SW 1271 (cell line): ENCODE measurements at places on chromosomes 5 and 9.

DNA sequence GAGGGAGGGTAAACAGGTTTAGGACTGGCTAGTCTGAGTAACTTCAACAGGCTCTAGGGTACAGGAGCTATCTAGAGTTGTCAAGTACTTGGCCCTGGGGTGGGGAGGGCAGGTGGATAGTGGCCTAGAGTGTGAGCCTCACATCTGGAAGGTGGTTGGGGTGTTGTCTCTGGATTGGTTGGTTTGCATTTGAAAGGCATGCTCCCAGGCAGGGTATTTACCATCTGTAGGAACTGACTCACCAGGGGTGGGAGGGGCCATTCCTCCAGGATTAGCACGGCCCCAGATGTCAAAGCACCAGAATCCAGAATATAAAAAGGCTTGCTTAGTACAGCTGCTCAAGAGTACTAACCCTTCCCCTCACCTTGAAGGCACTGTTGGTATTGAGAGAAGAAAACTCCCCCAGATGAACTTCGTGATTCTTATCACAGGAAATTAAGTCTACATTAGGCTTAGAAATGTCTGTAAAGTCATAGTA lies 193.3 kb downstream of the NTRK2 start:
- DNase-seq: no peak

GRCh38 chr5:54457094-54457862 lies 1.8 kb downstream of the HSPB3 start:
- no peak for DNase-seq

DNA sequence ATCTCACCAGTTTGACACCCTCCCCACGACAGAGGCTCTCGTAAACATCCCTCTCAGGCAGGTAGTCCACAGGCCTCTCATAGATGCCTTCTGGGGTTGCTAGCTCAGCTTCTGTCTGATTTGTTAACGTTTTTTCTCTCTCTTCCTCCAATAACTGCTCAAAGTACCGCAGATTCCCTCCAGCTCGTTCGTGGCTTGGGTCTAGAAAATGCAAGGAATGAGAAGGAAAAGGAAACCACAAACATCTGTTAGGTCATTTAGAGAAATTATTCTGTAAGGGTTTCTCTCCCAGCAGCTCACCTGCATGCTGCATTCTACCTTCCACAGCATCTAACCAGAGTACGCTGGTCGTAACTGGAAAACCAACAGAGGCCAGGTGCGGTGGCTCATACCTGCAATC lies 18.5 kb downstream of the P4HA2 start:
- no peak for DNase-seq

- DNase-seq: no peak
Observed at GRCh38 chr5:161302559-161302958, 244.0 kb downstream of the GABRB2 start.

DNA sequence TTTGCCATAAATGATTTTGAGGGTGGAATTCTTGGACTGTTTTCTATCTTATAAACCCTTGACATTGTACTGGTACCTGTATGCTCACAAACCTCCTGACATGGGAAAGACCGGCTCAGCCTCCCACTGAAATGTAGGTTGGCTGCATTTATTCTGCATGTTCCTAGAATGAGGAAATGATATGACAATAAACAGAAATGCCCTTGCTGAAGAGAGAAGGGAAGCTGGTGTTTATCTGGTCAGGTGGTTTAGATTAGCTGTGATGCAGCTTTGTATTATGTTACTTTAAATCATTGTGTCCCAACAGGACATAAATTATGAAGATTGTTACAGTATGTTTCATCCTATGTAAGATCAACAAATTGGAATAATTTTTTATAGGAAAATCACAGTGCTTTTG lies 23.1 kb upstream of the CATSPER3 start:
- no peak for DNase-seq

GRCh38 chr5:105956456-105957196 lies 1714.1 kb downstream of the EFNA5 start:
- no peak for DNase-seq

- no peak for DNase-seq
Observed at GRCh38 chr5:34847056-34847455, 8.1 kb downstream of the TTC23L start.

GRCh38 chr5:146817973-146818372 lies 60.6 kb downstream of the PPP2R2B start:
- DNase-seq: no peak

DNA sequence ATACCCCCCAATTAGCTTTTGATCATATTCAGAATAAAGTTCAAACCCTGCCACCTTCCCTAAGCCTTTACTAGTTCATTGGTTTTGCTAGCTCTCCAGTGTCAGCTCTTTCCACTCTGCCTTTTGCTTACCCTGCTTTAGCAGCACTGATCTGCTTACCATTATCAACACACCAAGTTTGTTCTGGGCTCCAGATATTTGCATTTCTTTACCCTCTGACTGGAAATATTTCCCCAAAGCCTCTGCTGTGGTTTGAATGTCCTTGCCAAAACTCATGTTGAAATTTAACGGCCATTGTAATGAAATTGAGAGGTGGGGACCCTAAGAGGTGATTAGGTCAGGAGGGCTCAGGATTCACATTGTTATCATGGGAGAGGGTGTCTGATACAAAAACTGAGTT lies 99.5 kb downstream of the GCNT1 start:
- DNase-seq: no peak

- DNase-seq: no peak
Observed at GRCh38 chr5:133257977-133258376, 206.2 kb downstream of the HSPA4 start.

DNA sequence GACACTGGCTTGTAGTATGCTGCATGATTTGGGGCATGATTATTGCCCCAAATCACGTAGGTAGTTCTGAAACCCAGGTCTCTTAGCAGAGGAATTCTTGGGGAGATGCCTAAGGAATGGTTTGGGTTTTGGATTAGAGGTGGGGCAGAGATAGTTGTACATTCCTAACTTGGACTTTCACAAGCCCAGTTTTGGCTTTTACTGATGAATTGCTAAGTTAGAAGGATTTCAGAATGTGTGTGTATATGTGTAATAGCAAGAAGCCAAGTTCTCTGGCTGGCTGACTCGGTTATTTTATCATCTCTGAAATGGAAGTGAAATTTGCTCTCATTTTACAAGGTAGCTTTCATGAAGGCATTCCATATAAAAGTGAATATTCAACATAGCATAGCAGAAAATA lies 23.8 kb upstream of the ZNF131 start:
- DNase-seq: no peak

- DNase-seq: no peak
Observed at GRCh38 chr9:133594310-133594709, 14.9 kb downstream of the FAM163B start.

DNA sequence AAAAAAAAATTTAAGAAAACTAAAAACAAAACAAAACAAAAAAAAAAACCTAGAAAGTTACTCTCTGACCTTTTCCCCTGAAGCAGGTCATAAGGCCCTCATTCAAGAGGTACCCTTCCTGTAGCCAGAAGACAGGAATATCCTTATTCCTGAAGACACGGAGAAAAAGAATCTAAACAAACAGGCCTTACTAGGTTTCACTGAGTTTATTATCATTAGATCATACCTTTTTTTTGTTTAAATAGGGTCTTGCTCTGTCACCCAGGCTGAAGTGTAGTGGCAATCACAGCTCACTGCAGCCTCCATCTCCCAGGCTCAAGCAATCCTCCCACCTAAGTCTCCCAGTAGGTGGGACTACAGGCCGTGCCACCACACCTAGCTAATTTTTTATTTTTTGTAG lies 11.7 kb upstream of the CDKN2AIPNL start:
- no peak for DNase-seq

- no peak for DNase-seq
Observed at GRCh38 chr5:177426566-177427210, at the start of gene GRK6. Gene GRK6, plus strand, starts transcription at chr5:177426676. Its CDS starts 170 bp downstream, at chr5:177426846.

GRCh38 chr5:130796032-130796431 lies 369.0 kb downstream of the HINT1 start:
- DNase-seq: no peak

GRCh38 chr5:40873286-40873880 lies 32.2 kb downstream of the CARD6 start:
- no peak for DNase-seq

GRCh38 chr5:55864606-55865541 lies 13.7 kb downstream of the IL31RA start:
- no peak for DNase-seq

DNA sequence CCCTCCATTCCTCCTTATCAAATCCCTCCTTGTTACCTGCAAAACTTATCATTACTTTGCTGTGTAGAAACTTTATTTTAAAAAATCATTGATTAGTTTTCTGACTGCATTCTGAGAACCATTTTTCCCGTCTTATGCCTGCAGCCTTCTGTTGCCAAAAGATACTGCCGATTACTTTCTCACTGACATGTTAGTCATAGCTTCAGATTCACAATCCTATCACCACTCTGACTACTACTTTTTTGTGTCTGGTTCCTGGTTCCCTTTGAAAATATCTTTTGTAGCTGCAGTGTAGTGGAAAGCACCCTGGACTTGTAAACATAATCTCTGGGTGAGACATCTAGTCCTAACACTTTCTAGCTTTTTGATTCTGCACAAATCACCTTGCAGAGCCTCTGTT lies 71.7 kb downstream of the NR2F1 start:
- no peak for DNase-seq

- no peak for DNase-seq
Observed at GRCh38 chr5:168656633-168657032, 77.5 kb upstream of the PANK3 start.

DNA sequence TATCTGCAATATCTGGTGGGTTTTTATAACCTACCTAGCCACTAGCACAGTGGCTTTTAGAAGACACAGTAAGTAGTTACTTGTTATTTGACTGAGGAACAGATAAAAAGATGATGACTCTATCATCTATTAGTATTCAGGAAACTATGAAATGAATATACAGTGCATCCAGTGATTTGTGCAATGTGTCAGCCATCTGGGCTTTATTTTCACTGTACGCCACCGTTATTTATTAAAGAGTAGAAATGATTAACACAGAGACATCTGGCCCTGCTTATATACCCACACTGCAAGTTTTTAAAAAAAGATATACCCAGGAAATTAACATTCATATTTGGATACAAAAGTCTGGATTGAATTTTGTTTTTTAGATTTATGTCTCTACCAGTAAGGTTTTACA lies 408.4 kb downstream of the PDE4D start:
- no peak for DNase-seq

DNA sequence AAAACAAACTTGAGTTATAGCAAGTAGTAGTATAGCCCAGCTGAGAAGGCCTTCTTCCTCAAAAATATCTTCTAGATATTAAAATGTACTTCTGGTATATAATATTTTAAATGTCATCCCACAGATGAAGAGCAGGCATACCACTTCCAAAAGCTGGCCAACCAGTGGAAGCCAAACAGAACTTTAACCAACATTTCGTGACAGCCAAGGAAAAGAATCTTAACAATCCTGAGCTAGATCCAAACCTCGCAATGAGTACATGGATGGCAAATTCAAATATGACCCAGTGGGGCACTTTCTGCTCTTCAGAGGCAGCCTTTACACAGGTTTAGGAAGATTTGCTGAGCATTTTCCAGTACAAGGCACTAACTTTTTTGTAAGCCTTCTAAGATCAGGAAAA lies 91.8 kb upstream of the ACO1 start:
- no peak for DNase-seq

DNA sequence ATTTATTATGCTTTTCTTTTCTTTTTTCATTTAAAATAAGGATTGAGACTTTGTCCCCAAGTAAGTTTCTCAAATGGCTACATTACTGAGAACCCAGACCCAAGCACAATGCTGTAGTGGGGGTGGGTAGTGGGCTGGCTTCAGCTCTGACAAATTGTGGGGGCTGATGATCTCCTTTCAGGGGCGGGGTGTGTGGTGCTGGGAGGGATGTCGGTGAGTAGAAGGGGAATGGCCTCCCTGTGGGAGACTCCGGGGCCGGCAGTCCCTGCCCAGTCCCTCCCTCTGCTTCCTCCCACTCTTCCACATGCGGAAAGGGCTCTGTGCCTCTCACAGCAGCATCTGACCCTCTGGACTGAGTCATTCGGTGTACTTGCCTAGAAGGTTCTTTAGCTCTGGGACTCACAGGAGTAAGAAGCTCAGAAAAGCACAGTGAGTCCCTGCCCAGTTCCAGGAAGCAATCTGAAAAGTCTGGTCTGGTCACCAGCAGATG lies 14.3 kb downstream of the CD180 start:
- no peak for DNase-seq

DNA sequence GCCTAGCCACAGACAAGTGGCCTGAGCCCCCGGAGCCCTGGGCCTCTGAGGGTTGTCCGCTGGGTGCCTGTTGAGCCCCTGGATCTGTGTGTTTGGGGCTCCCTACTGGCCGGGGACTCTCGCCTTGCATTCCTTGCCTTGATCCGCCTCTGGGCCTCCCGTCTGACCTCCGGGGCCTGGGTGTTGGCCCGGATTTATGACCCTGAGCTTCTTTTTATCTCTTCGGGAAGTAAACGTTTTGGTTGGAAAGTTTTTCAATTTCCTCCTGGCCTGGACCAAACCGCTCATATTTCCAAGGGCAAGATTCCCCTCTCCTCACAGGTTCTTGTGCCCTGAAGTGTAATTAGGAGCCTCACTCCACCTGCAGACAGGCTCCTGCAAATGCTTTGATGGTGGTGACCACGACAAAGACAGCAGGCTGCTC lies 69.3 kb upstream of the EGFLAM start:
- no peak for DNase-seq

DNA sequence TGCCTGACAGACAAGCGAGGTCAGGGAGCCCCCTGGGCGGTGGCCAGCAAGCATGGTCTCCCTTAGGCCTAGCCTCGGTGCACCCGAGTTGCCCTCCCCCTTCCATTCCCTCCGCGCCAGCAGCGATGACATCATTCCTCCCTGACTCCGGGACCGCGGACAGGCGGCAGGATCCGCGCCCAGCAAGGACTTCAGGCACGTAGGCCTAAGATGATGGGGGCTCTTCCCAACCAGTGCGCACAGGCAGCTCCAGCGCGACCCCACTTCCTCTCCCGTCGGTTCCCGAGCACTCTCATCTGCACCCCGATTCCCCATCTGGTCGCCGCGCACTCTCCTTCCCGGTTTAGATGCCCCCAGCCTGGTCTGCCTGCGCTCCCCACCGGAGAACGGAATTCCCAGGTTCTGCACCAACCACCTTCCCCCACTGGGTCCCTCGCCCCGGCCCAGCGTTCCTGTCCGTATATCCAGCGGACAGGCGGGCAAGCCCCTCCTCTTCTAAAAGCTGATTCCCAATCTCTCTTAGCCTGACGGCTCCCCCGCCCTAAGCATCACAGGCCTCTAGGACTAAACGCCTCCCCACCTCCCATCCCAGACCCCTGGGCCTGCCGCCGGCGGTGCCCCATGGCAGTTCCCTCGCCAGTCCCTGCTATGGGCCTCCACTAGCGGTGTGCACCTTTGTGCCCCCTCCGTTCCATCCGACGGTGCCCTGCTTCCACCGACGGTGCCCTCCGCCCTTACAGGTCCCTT lies 931 bp downstream of the FAM219A start:
- DNase-seq: peak; percentile 7
